Activated T-helper 1 cell treated with anti-CD3 and anti-CD28 coated beads, Interleukin-12 subunit alpha, Interleukin-12 subunit beta, Interleukin-2, Interleukin-4 antibody, amounts not matched to agents 30 ng/mL and 10 ng/mL and 1 ng/mL, durations not matched to agents 14 hours and 24 hours and 36 hours (primary cell): ENCODE measurements at places on chromosomes 7 and 10.

GRCh38 chr7:156177422-156178055 is 365.3 kb upstream of the SHH start:
- DNase-seq, result no peak

- no peak for DNase-seq
Observed at GRCh38 chr10:131320860-131321604, 9.5 kb upstream of the TCERG1L start.

DNA sequence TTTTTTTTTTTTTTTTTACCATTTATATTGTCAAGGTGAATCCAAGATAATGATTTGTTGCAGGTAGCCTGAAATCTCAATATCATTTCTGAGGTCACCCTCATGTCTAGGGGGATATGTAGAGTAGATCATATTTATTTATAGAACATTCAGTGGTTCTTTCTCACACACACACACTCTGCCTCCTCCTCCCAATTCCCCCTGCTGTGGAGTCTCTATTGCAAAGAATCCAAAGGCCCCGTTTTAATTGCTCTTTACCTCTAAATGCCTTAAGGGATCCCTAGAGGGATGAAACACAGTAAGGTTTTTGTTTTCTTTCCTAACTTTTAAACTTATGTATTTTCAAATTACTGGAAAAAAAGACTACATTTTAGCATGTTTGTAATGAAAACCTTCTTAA is 170.0 kb downstream of the PRKG1 start:
- no peak for DNase-seq

- no peak for DNase-seq
Observed at GRCh38 chr10:58064714-58065528, 202.8 kb downstream of the IPMK start.

GRCh38 chr7:46281071-46281470 is 360.0 kb upstream of the IGFBP3 start:
- DNase-seq, result no peak

DNA sequence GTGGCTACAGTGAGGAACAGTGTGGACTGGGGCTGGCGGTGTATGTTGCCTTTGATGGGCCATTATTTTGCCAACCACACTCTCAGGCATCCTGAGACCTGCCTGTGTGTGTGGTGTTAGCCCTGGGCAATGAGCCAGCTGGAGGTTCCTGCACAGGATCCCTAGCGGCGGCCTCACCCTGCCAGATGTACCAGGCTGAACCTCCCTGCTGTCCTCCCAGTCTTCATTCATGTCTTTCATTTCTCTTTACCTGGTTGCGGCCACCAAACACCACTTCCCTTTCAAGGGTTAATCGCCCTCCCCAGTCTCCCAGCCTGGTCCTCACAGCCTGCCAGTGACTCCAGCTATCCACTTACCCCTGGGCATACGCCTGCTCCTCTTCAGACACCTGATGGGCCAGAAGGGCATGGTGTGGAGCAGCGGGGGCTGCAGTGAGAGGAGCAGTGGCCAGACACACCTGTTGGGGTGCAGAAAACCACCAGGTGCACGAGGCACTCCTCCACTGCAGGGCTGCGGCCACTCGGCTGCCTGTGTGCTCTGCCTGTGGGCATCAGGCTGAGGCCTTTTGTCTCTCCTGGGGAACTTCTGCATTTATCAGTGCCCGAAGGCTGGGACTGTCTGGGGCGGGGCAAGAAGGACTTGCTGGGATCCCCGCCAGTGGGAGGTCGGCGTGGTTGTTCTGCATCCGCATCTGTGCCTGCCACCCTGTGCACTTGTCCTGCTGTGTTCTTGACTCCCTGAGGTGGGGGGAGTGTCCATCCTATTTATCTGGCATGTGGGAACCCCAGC is 111.6 kb downstream of the ARHGAP22 start:
- no peak for DNase-seq

DNA sequence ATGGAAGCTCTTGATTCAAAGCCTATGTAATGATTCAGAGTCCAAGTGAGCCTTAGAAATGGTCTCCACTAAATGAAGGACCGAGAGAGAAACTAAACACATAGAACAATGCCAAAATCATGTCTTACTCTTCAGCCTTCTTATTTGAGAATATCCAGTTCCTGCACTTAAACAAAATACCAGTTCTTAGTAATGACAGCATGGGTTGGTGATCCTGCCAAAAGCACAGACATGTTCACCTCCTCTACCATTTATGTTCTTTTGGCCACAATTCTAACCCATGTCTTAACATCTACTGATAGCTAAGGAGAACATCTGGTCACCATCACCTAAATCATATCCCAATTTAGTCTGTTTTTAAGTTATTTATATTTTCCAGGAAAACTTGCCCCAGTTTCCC is 239.6 kb upstream of the PTN start:
- DNase-seq, result no peak

- no peak for DNase-seq
Observed at GRCh38 chr7:69402696-69403095, 195.6 kb upstream of the AUTS2 start.
